Brain (organoid and tissue), 16 donors: ENCODE measurements at places on chromosomes 1 and 21.
A peak's percentile ranks its signal among the peaks of the same experiment; 100 is the strongest.

DNA sequence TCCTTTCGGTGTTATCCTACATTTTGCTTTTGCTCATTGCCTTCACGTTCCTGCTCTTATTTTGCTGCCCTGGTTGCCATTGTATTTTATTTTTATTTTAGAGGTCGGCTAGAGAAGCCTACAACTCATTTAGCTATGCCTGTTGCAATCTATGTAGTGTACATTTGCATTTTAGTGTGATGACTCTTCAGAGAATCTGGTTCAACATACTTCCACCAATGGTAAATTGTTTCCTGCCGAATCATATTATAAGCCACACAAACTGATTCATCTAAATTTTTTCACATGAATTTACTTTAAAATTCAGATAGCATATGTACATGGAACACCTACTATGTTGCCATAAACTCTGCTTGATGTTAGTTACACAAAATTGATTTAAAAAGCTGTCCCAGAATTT is 1596.9 kb downstream of the PLA2G4A start:
- no peak for DNase-seq

DNA sequence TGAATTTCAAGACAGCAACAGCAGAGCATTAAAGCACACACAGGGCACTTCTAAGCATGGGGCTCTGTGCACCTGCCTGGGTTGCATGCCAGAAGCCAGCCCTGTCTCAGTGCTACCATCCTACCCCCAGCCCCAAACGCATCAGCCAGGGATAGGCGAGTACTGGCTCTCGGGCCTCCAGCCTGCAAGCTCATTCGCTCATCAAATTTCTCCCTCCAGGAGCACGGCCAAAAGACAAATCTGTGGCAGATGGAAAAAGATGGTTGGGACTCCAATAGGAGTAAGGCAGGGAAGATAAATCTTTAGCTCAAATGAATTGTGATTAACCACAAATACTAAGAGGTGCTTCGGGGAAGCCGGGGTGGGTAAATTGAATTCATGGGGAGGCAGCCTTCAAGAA is 189.6 kb downstream of the KAZN start:
- DNase-seq, result peak; percentile 88

GRCh38 chr1:58979086-58979485 is 195.2 kb upstream of the JUN start:
- no peak for DNase-seq

- DNase-seq, result no peak
These were observed 1.5 kb upstream of the MXRA8 start for GRCh38 chr1:1359664-1360468.

DNA sequence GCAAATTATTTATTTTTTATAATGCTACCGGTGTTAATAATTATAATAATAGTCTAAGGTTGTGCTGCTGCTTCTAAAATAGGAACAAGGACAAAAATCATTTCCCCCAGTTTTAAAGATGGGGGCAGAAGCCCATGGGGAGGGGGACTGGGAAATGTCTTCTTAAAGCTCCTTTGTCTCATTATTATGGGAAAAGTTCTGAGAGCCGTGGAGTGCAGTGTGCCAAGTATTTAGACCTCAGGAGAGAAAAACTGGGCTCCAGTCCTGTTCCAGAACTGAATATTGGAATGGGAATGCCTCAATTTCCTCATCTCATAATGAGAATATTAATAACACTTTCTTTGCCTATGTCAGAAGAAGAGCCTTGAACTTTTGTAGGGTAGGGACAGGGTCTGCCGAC is 40.9 kb upstream of the ATF3 start:
- no peak for DNase-seq

DNA sequence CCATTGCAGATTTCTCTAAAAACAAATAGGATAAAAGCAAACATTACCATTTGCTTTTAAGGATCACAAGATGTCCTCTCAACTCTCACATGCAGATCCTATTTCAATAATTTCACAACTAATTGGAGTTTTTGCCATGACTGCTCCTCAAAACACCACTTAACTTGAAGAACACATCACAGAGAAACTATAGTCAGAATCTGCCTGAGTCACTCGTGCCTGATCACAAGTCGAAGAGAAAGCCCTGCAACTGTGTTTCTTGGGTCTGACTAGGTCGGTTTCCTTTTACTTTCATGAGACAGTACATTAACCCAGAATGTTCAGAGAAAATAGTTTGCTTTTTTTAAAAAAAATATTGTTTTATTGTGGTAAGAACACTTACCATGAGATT is 46.3 kb upstream of the SMYD2 start:
- DNase-seq, result no peak

GRCh38 chr1:61362351-61362750 is 280.0 kb downstream of the NFIA start:
- no peak for DNase-seq

DNA sequence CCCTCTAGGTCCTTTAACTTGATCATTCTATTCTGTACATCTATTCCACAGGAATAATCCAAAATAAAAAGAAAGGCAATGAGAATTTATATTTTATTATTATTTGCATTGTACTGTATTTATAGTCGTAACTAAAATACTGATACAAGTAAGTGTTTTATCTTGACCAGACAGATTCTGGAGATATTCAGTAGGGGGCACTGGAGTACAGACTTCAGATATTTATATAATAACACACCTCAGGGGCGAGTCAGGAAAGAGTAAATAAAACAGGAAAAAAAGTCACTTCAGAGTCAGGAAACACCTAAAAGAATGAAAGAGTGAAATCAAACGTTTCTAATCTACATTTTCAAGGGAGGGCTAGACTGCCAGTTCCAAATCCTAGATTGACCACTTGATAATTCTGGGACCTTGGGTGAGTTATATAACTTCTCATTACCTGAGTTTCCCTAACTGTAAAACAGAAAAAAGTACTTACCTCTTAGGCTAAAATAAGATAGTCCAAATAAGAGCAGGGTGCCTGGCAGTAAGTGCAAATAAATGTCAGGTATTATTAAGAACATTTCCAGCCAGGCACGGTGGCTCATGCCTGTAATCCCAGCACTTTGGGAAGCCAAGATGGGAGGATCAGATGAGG is 31.1 kb upstream of the MTF1 start:
- peak; percentile 26 for DNase-seq

DNA sequence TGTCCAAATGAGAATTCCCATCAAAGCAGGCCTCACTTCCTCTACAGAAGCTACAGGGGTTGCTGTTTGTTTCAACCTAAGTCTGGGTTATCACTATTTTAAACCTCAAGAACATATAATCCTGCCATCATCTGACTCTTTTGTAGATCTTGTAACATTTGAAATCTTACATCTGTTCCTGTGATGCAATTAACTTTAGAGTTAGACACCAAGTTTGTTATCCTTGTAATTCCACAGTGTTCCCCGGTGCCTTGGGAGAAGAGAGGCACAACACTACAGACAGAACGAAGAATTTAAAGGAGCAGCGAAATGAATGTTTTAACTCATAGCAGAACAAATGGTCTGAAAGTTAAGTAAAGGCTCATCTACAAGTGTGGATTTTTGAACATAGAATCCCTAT is 116.1 kb downstream of the UCHL5 start:
- DNase-seq, result no peak

GRCh38 chr1:40363721-40364120 is 9.8 kb upstream of the SMAP2 start:
- DNase-seq, result no peak

- DNase-seq, result no peak
These were observed 1.1 kb downstream of the SYNC start for GRCh38 chr1:32701421-32701911.

GRCh38 chr1:58789996-58790660 is 6.3 kb upstream of the JUN start:
- DNase-seq, result no peak

- DNase-seq, result no peak
These were observed 615.4 kb downstream of the PTPRU start for GRCh38 chr1:29851691-29852090.

- DNase-seq, result peak; percentile 36
These were observed 63.1 kb downstream of the ELK4 start for GRCh38 chr1:205568469-205569361.

DNA sequence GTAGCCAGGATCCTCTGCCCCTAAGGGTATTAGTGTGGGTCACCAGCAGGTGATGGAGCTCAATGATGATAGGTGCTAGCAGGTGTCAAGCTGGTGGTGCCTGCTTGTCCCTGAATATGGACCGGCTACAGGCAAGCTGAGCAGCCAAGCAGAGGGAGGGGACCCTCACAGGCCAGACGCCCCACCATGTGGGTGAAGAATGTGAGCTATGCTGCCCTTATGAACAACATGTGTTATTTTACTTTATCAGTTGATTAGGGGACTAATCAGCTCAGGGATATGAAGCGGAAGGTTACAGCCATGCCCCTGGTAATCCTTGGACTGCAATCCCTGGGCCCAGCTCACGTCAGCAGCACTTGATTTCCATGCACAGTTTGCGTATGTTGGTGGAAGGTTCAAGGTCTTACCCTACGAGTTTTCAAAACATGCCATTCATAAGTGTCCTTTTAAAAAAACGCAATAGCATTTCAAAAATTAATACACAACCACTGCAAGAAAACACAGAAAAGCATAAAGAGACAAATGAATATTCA is 106.0 kb downstream of the CDC7 start:
- no peak for DNase-seq

DNA sequence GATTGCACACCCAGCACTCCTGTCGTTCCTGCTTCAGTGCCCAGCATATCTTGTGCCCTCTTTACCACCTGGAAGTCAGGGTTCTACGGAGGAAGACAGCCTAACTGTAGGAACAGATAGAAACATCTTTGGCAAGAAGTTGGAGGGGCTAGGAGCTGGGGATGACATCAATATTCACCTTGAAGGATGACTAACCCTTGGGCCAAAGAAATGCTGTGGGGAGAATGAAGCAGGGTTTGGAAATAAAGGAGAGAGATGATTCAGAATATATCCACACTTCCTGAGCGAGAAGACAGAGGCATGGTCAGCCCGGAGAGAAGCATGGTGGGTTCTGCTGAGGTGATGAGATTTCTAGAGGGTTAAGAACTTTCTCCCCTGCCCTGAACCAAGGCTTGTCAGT is 4.6 kb upstream of the NKAIN1 start:
- DNase-seq, result no peak

DNA sequence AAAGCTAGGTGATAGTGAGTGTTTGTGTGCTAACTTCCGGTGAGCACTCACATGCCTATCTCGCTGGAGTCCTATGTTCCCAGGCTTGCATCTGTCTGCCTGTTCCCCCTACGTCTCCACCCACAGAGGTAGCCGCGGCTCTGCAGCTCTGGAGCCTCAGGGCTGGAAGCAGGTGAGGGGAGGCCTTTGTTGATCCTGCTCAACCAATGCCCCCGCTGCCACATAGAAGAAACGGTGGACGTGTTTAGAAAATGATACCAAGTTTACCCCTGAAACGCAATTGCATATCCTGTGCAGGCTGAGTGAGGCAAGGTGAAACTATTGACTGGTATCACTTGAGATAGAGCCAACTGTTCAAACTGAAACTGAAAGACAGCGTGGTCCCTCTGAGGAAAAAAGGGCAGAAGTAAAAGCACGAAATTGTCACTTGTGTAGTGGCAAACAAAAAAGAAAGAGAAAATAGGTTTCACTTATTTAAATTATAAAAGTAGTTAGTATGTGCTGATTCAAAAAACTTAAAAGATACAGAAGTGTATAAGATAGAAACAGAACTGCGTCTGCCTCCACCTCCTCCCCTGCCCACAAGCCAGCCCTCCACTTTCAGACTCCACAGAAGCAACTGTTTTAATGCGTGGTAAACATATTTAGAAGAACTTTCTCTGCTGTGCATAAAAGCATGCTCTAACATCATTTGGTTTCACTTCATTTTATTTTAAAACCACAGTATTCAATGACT is 38.6 kb upstream of the ETS2 start:
- DNase-seq, result no peak

DNA sequence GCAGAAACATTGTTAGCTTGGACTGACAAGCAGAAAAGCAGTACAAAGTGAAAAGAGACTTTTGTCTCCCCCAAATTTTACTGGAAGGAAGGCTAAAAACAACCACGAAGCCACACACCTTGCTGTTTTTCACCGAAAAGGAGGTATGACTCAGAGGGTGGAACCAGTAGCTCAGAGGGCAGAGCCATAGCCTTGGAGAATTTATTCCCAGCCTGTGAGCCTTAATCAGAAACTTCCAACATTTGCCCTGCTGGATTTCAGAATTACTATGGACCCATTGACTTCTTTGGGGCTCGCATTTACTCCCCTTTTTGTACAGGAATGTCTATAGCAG is 32.0 kb downstream of the RPS6KC1 start:
- DNase-seq, result no peak

GRCh38 chr1:6470132-6471085 is 4.4 kb upstream of the TNFRSF25 start:
- DNase-seq, result no peak

DNA sequence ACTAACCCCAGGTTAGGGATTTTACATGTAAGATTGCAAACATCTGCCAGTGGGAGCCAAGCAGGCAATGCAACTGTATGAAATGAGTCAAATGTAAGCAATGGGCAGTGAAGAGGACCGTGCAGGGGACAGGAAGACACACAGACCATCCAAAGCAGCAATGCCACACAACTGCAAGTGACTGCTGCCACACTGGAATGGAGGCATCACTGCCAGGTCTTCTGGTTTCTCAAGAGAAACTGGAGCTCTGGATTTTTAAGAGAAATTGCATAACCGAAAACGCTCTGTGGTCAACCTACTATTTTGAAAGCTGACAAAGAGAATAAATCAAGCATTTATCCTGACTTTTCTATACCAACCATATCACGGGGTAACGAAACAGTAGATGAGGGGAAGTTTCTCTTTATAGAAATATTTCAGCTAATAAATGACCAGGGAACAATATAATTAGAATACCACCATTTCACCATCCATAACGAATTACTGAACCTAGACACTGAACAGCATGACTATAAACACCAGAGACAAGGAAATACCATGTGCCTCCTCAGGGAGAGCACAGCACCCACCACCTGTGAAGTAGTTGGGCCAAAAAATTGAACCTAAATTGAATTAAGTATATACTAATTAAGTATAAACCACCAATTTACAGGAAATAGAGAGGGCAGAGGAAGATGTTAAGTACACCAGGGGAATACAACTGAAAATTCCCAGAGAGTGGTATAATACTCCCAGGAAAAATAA is 4.4 kb downstream of the AK2 start:
- no peak for DNase-seq

DNA sequence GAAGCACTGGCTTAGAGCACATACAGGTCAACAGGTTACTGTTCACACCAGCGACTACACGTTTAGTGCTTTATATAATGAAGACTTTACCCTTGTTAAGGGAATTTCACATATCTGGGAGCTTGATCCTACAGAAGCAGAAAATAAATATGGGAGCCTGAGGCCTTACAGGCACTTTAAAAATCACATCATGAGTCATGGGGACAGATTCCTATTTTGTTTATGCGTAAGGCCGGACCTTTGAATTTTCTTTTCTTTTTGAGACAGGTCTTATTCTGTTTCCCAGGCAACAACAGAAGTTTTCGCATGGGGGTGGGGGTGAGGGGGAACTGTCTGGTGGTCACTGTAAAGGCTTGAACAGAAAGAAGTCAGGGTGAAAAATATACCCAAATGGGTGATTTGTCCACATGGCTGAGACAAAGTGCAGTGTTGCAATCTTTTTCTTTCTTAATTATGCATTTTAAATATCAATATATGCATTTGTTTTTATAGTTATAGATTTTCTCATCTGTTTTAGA is 276.7 kb downstream of the KCNH1 start:
- peak; percentile 22 for DNase-seq
